ENCODE measurements at places on chromosomes 1 and 21. TPM values are rescaled to one million over a fixed set of nuclear protein-coding genes. Genes with fewer than 3 reads are reported as not detected.

DNA sequence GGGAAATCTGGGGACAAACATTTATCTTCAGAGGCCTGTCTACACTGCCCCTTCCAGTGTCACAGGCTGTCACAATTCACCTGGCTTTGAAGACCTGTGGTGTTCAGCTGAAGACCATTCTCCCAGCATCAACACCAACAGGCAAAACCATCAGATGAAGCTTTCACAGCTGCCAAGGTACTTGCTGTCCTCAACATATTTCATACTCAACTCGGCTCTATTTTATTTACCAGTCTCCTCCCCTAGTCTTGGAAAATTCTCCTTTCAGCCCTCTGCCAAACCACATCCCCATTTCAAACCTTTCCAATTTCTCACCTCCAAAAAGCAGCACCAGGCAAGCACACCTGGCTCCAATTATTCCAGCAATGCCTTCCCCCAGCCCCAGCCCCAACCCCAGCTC, 108.8 kb downstream of the TGFBR3 start:
- no peaks in the 10 kb centered on the region for H3K27me3 ChIP-seq
- H3K27ac ChIP-seq, result peak overlapping the region; percentile 20
- peaks cover 15% of the 10 kb centered on the region for H3K4me1 ChIP-seq

DNA sequence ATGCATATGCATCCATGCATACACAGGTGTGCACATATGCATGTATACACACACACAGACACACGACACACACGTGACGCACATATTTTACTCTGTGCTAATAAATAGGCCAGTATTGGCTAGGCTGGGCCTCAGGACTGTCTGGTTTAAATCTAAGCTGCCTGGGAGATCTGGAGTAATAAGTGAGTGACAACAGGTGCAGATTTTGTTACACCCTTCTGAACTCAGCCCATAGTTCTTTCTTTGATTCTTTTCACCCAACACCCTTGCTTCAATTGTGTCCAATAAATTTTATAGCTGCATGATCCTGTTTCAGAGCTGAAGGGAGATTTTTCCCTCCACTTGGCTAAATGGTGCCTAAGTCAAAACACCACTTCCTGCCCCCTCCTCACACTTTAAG, 132.8 kb downstream of the FGGY start:
- no peaks in the 10 kb centered on the region for H3K4me1 ChIP-seq
- no peaks in the 10 kb centered on the region for H3K27me3 ChIP-seq
- no peak overlapping the region for H3K4me3 ChIP-seq
- no peak for DNase-seq
- no peaks in the 10 kb centered on the region for H3K36me3 ChIP-seq
- no peak overlapping the region for H3K27ac ChIP-seq

DNA sequence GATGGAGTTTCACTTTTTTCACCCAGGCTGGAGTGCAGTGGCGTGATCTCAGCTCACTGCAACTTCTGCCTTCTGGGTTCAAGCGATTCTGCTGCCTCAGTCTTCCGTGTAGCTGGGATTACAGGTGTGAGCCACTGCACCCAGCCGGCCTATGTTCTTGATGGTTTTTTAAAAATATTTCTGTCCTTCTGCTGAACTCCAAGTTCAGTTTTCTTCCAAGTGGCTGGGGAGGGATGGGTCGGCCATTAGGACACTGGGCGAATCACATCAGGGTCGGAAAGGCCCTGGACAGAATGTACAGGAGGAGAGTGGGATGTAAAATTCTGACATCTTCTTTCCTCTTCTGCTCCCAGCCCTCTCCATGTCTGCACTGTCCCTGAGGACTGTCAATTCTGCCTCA, 289.6 kb downstream of the PTPRU start:
- no peaks in the 10 kb centered on the region for H3K27me3 ChIP-seq
- H3K27ac ChIP-seq, result no peak overlapping the region
- no peaks in the 10 kb centered on the region for H3K36me3 ChIP-seq
- no peaks in the 10 kb centered on the region for H3K4me1 ChIP-seq

- no peak overlapping the region for H3K4me3 ChIP-seq
- no peak for DNase-seq
- H3K36me3 ChIP-seq, result no peaks in the 10 kb centered on the region
- H3K27ac ChIP-seq, result peak overlapping the region; percentile 65
- peaks cover 19% of the 10 kb centered on the region for H3K4me1 ChIP-seq
These were observed 55.3 kb downstream of the GIPC2 start for GRCh38 chr1:78101051-78101450.

DNA sequence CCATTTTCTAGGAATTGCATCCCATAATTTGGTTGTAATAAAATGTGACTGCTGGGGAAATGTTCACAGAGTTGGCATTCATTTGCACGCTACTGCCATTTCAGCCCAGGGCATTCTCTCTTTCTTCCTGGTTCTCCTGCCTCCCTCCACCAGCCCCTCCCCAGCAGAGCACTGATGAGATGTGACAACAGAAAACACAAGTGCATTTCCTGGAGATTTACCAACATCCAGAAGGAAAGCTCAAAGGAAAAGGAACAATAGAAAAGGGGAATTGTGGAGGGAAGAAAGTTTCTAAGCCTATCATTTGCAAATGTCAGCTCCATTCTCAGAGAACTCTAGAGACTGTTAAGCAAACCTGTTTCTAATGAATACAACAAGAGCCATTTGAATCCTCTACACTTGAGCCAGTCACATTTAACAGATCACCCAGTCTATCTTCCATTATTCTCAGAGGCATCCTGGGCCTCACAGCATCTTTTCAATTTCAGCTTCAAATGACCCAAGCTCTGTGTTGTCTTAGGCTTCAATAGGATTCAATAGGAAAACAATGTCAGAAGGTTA, 395.6 kb upstream of the PBX1 start:
- H3K27me3 ChIP-seq, result no peaks in the 10 kb centered on the region
- no peak overlapping the region for H3K27ac ChIP-seq
- no peak overlapping the region for H3K4me3 ChIP-seq
- DNase-seq, result no peak
- H3K4me1 ChIP-seq, result no peaks in the 10 kb centered on the region
- H3K36me3 ChIP-seq, result no peaks in the 10 kb centered on the region

DNA sequence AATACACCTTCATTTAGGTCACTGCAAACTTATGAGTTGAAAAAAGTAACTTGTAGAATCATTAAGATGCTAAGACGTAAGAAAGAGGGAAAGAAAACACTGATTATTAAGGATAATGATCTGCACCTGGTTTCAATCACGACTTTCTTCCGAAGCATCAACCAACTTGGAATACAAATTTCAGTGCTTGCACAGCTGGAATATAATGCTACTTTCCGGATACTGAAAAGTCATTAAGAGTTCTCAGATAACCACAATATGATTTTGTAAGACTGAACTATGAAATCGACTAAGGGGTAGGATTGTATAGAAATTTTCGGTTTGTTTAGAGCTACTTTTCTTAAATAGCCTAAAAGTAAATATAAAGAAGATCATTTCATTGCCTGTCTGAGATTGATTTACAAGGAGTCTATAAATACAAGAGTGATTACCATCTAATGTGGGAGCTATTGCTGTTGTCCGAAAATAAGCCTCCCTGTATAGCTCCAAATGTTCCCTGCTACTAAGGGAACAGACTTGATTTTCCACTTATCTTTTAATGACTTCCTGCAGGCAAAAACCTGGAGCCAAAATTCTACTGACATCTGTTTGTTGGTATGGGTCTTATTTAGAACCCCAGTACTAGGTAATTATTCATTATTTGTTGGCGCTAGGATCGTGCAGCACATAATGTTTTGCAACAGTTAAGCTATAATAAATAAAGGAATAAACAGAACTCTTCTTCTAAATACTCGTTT, 673.3 kb downstream of the KCNT2 start:
- H3K4me1 ChIP-seq, result no peaks in the 10 kb centered on the region
- H3K36me3 ChIP-seq, result no peaks in the 10 kb centered on the region
- H3K27ac ChIP-seq, result no peak overlapping the region
- H3K4me3 ChIP-seq, result no peak overlapping the region
- no peaks in the 10 kb centered on the region for H3K27me3 ChIP-seq

DNA sequence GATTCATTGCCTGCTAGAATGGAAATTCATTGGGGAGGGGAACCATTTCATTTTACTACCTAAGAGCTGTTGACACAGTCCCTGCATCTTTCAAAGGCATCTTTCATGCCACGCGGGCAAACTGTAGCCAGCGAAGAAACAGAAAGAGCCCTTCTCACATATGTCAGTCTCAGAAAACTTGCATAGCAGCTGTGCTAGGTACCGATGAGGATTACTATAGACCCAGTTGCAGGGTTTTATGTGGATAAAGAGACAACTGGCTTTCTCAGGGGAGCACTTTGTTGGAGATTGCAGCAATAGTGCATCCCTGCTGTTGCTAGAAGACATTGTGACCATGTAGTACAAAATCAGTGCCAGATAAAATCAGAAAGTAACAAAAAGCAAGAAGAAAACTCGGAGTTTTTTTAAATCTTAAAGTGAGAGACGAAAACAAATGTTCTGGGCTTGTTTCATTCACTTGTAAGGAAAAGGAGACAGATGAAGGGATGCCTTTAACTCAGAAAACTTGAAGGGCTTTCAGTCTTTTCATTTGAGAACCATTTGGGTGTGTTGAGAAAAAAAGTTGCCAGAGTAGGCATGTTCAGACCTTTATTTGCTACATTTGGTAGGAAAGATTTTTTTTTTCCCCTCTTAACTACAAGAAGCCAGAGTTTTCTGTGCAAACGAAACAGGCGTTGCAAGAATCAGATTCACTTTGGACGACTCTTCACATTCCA, 804.1 kb downstream of the USP25 start:
- H3K27me3 ChIP-seq, result no peaks in the 10 kb centered on the region
- no peak for DNase-seq
- H3K4me3 ChIP-seq, result no peak overlapping the region

DNA sequence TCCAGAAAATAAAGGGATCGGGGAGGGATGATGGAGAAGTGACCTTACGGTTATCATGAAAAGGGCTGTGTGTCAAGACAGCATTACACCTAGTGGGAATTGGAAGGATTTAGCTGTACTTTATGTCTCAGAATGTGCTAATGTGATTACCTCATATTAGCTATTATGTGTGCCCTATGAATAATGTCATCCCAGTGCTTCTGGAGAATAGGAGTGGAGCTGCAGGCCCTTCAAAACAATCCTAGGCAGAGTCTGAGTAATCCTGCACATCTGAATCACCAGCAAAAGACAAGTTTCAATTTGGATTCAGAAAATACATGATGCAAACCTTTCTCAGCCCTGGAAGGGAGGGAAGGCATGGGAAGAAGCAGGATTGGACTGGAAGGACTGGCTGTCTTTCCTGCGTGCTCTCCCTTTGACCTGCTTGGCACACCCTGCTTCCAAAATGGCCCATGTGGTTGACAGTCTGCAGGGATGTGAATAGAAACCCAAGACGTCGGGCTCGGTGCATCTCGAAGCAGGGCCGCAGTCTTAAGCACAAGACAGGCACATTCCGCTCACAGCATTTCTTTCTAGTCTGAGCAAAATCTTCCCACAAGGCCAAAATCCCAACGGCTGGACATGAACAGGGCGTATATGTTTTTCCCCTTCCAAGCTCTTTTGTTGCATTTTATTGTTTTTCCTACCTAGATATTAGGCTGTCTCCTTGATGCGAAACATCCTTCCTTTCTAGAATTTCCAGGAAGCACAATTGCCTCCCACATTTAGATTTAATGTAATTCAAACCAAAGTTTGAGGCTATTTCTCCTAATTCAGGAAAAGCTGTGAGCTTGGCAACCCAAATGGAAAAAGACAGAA, 54.3 kb upstream of the TARBP1 start:
- peak overlapping the region; percentile 94 for H3K27ac ChIP-seq
- peaks cover 43% of the 10 kb centered on the region for H3K4me1 ChIP-seq
- DNase-seq, result no peak
- H3K27me3 ChIP-seq, result no peaks in the 10 kb centered on the region

GRCh38 chr1:7457811-7458210, 313.3 kb upstream of the VAMP3 start:
- peaks cover 5% of the 10 kb centered on the region for H3K4me1 ChIP-seq
- H3K36me3 ChIP-seq, result no peaks in the 10 kb centered on the region
- H3K27ac ChIP-seq, result no peak overlapping the region
- H3K27me3 ChIP-seq, result no peaks in the 10 kb centered on the region
- H3K4me3 ChIP-seq, result no peak overlapping the region

GRCh38 chr1:40876891-40877290, 14.7 kb upstream of the CITED4 start:
- H3K4me1 ChIP-seq, result no peaks in the 10 kb centered on the region
- H3K4me3 ChIP-seq, result no peak overlapping the region
- no peak for DNase-seq
- H3K27ac ChIP-seq, result peak overlapping the region; percentile 63
- no peaks in the 10 kb centered on the region for H3K27me3 ChIP-seq

DNA sequence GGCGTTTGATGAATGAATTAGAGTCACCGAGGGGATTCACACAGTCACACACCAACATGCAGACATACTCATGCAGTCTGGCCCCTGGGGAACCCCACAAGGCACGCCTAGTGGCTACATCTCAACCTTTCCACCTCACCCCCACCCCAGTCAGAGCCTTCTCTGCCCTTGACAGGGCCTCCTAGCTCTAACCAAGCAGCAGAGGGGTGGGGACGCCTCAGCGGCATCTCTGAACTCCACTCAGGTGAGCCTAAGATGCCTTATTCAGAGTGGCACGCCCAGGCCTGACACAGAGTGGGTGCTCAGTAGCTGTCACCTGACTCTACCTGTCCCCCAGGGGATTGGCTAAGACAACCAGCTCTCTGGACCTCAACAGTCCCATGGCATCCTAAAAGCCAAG, 3.7 kb upstream of the SDC3 start:
- H3K27me3 ChIP-seq, result no peaks in the 10 kb centered on the region
- no peaks in the 10 kb centered on the region for H3K36me3 ChIP-seq
- H3K27ac ChIP-seq, result no peak overlapping the region

DNA sequence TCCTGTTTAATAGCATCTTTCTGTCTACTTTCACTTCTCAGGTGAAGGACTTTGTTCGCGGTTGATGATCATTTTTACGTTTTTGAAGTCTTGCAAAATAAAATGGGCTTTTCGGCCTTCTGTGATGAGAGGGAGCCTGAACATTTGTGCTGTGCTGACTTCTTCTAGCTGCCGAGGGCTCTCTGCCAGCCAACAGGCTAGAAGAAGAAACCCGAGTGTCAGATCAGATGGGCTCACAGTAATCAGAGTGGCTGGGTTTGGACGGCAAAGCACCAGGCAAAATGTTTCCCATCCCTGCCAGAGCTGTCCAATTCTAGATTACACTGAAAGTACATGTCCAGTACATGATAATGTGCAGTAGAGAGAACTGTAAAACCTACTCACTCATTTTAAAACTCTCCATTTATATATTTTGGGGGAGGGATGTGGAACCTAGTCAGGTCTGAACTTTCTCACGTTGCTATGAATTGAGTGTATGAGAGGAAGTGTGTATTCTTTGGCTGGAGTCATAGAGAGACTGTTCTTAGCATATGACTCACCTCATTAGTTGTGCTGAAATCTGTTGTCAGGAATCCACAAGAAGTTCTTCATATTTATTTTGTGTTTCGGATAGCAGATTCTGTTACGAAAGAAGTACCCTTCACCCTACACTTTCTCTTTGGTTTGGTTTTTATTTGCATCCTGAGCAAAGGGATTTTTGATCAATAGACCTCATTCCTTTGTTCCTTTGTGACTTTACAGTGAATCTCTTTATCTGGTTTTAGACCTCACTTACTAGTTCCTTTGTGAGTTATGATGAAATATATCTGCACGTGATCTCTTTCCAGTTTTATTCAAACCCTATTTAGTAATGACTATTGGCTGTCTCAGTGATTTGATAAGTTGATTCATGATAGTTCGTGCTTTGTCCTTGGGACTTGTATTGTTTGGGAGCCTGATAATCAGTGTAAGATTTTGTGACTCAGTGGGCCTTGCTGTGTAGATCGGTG, 4.8 kb downstream of the ATP1A1 start:
- peak; percentile 80 for DNase-seq
- H3K27ac ChIP-seq, result peak overlapping the region; percentile 90
- no peak overlapping the region for H3K4me3 ChIP-seq
- H3K4me1 ChIP-seq, result peaks cover 85% of the 10 kb centered on the region

DLGAP3 gene
- total RNA-seq, result 0.83 TPM

FCRL5 gene
- total RNA-seq, result 0.36 TPM
